Stimulated activated CD8-positive, alpha-beta memory T cell treated with anti-CD3 and anti-CD28 coated beads, Interleukin-4, amount 100 ng/mL, for 1 hour (primary cell): ENCODE measurements at places on chromosomes 1 and 21.

DNA sequence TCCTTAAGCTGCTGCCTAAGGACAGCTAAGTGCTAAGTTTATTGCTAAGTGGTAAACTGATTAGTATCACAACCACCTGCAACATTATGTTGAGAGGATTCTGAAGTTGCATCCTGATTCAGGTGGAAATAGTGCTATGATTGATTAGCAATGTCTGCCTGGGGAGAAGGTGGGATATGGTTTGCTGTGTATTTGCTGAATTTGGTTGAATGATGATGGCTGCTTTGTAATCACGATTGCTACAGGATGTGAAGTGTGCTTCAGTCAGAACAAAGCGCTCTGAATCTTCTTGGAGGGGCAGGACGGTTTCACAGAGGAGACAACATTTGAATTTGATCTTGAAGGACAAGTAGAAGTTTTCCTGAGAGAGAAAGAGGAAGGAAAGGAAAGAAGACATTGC, 226.0 kb downstream of the ST6GALNAC3 start:
- no peak for DNase-seq

GRCh38 chr21:42218836-42219605, at the start of gene ABCG1:
ABCG1 (plus strand) TSS chr21:42219140; CDS start chr21:42219263, 123 bp downstream.
- DNase-seq = no peak

DNA sequence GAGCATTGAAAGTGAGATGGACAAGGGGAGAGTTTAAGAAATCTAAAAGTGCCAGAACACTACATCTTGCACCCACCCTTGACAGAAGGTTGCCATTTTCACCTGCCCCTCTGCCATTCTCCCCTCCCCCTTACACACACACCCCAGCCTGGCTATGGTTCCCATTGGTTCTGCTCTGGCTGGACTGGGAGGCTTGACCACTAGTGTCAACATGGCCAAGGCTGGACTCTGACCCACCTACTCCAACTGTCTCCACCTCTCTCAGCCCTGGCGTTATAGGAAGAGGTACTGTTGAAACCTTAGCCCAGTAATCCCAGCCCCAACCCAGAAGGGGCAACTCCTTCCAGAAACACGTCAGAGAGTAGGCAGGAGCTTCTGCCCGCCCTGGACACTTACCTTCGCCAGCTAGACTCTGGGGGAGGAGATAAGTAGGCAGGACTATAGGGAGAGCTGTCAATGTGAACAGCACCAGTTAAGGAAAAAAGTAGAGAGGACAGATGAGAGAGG, 4.5 kb downstream of the CRTC2 start:
- no peak for DNase-seq

- DNase-seq = no peak
Observed at GRCh38 chr1:100931716-100932115, 35.8 kb downstream of the SLC30A7 start.

DNA sequence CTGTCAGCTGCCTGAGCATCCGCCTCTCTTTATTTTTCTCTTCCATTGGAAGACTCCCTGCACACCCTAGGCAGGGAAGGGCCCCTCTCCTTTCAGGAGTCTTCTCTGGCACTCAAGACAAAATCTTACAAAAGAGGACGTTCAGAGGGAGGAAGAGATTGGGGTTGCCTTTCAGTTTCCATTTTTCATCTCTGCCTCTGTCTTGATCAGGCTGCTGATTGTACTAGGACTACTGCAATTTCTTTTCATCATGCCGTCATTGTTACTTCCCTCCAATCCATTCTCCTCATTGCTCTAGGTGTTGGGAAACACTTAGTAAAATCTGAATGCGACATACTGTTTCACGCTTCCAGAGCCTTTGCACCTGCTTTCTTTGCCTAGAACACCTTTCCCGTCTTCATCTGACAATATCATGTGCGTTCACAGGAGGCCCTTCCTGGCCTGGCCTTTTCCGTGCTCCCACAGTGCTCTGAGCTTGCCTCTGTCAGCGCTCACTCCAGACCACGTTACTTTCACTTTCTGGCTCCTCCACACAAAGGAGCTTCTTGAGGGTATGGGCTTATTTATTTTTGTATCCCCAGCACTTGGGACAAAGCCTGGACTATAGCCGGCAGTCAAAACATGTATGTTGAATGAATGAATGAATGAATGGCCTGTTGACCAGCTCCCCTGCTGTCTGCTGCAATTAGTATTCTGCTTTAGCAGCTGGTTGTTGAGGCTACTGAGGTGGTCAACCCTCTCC, 10.9 kb downstream of the LRRC71 start:
- DNase-seq = no peak

GRCh38 chr1:224799083-224799482, 130.4 kb upstream of the DNAH14 start:
- DNase-seq = no peak

DNA sequence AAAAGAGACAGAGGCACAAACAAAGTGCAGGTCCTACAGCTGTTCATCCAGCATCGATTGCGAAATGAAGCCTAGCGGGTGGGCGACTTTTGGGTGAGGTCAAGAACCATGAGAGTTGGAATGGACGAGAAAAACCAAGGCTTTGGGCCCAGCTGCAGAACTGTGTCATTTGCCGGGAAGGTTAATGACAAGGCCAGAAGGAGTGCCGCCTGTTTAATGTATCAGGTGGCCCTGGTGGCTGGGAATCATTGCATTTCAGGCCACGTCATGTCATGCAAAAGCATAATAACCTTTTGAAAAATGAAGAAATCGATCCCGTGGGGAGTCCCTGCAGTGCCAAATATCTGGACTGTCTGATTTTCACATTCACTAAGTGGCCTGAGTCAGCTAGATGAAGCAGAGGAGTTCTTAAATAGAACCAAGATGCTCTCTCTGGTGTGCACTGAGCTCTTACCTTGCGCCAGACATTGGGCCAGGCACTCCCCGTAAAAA, 8.1 kb upstream of the RCC2 start:
- no peak for DNase-seq

GRCh38 chr1:204453141-204453772, 41.3 kb downstream of the PIK3C2B start:
- peak; percentile 46 for DNase-seq

DNA sequence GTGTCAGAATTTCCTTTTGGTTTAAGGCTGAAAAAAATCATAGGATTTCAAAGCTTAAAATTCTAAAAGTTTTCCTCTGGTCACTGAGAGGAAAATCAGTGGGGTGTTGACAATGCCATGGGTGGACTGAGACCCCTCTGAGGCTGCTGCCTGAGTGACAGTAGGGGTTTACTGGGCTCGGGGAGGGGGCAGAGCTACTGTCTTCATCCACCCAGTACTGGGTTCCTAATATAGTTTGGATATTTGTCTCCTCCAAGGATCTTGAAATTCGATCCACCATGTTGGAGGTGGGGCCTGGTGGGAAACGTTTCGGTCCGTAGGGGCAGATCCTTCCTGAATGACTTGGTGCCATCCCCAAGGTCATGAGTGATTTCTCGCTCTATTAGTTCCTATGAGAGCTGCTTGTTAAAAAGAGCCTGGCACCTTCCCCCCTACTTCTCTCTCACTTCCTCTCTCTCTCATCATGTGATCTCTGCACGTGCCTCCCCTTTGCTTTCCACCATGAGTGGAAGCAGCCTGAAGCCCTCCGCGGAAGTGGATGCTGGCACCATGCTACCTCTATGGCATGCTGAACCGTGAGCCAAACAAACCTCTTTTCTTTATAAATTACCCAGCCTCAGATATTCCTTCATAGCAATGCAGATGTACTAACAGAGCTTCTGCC, 72.3 kb downstream of the MAP10 start:
- DNase-seq = no peak

DNA sequence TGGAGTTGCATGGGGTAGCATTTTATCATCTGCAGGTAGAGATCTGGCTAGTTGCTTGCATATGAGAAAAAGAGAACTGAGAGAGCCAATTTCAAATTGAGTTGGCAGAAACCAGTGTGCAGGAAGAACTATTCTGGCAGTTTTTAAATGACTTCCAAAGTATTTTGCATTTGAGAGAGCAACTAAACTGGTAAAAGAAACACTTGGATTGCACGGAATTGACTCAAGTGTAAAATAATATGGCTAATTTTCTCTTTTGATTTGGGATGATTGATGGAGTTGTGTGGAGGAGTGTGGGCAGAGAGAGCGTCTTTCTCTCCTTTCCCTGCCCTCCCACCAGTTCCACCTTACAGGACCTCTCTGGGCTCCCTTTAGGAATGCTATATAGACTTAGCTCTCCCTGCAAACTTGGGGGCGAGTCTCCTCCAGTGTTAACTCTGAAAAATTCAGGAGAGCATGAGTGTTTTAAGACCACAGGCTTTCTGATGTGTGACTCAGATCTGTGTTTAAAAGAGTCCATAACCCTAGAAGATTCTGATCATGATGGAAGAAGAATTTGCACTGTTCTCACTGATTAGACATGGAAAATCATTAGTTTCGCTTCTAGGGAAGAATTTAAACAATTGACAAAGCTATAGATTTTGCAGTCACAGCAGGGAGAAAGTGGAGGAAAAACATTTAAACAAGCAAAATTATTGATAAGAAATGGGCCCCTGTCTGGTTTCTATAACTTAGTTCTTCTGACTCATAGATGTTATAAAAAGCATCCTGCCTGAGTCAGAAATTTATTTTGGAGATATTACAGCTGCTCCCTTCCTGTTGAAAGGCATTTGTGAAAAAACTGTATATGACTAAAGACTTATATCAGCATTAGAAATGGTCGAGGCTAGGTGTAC, 24.9 kb upstream of the CTBS start:
- no peak for DNase-seq
